A549 treated with DMSO at 1 μM for 4 hours (cell line): ENCODE measurements at places on chromosomes 16 and 17. TPM values are rescaled to one million over a fixed set of nuclear protein-coding genes. Genes with fewer than 3 reads are reported as not detected.

Gene SPNS2
- total RNA-seq = 6.7 to 14.2 TPM (median 10.1 TPM) in 5 replicates

Gene CLEC3A
- not detected in 5 replicates for total RNA-seq

Gene KRTAP2-3
- 0.12 to 0.13 TPM in 2 of 5 replicates, not detected in the others for total RNA-seq

Gene TMEM238L
- total RNA-seq = not detected in 5 replicates

Gene SLC6A2
- 0.04 TPM in 1 of 5 replicates, not detected in the others for total RNA-seq

Gene C17orf78
- not detected in 5 replicates for total RNA-seq

Gene RDM1
- total RNA-seq = 2.1 to 4.0 TPM (median 3.1 TPM) in 5 replicates

Gene C17orf50
- 0.16 to 0.30 TPM (median 0.24 TPM) in 5 replicates for total RNA-seq

Gene CD300A
- 0.06 to 1.1 TPM (median 0.08 TPM) in 4 of 5 replicates, not detected in the other for total RNA-seq
